ENCODE measurements at places on chromosomes 7 and 10.

GRCh38 chr7:40474790-40475680 is 340.2 kb downstream of the SUGCT start:
- DNase-seq = no peak

GRCh38 chr10:133393401-133394063 is 425 bp upstream of the MTG1 start:
- no peak for DNase-seq

- peak; percentile 86 for DNase-seq
These were observed 293.9 kb downstream of the CCDC3 start for GRCh38 chr10:12707461-12708185.

DNA sequence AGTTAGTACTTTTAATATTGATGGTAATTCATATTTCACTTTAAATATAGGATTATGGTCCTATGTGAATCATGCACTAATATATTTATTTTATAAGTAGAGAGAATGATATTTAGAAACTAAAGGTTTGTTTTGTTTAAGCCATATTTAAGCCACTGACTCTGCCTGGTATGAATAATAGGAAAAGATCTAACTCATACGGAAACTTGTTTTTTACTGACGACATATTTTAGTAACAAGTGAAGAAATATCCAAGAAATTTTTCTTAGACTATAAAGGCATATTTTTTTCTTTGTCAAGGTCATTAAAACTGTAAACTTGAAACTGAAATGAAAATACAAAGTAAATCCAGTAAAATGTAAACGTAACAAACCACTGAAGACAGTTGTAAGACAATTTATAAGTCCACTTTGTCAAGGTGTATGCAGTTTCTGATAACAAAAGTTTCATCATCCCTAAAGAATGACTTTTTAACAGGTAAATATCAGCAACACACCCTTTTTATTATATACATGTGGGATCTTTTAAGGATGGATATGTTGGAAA is 147.1 kb downstream of the PHF14 start:
- DNase-seq = no peak

DNA sequence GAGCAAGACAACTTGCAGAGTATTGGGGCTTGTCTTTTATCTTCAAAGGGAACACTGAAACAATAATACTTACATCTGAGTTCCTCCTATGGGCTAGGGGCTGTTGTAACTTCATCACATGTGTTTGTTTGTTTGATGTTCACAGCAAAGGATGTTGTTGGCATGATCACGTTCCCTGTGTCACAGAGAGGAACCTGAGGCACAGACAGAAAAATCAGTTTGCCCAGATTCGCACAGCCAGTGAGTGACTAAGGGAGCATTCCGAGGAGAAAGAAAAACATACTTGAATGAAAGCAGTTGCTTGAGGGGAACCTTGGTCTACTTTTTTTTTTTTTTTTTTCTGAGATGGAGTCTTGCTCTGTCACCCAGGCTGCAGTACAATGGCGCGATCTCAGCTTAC is 87.2 kb upstream of the PFKP start:
- DNase-seq = peak; percentile 87

DNA sequence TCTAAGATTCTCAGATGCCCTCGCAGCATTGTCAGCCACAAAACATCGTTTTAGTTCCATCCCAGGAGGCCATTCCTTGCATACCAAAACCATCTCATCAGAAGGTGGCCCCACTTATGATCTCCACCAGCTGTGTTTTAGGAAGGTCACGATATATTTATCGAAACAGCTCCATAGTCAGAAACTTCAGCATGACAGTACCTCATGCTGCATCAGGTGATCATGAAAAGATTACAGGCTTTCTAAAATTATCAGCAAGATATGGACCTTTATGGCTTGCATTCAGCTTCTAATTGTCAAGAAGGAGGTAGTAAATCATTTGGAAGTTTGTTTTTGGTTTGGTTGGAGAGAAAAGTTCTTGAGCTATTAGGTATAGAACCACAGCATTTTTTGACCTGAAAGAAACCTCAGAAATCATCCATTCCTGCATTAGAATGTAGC is 20.0 kb downstream of the JAZF1 start:
- DNase-seq = peak; percentile 88

DNA sequence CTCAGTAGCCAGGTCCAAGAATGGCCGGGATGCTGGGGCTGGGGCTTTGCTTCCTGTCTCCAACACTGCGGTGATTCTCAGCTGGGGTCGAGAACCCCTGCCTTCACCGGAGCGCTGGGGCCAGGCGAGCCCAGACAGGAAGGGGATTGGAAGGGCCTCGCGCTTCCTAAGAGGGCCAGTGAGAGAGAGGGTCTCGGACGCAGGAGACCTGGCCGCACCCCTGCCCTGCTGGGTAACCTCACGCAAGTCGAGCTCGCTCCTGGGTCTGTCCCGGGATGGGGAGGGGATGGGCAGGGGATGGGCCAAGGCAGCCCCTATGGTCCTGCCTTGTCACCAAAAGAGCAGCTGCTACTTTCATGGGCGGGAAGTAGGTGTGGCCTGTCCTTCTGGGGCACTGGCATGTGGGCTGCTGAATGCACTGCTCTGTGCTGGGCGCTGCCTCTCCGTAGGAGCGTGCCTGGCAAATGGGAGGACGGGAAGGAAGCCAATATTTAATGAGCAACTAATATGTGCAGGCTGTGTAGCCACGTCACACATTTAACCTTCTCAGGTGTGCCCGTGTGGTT is 20.0 kb downstream of the KCNK18 start:
- DNase-seq = peak; percentile 11

GRCh38 chr7:24403557-24403956 is 119.6 kb downstream of the NPY start:
- no peak for DNase-seq

GRCh38 chr7:134495546-134495945 is 31.8 kb upstream of the AKR1B10 start:
- DNase-seq = no peak

- no peak for DNase-seq
These were observed 11.5 kb downstream of the IKZF1 start for GRCh38 chr7:50315739-50316671.

GRCh38 chr7:12401538-12402364 is 1.9 kb downstream of the VWDE start:
- DNase-seq = no peak

All from fibroblast of skin of scalp (primary cell).